Activated CD8-positive, alpha-beta T cell treated with anti-CD3 and anti-CD28 coated beads, Interleukin-2, amount 10 ng/mL, durations not matched to agents 7 days and 5 days (primary cell): ENCODE measurements at places on chromosomes 12 and 14. TPM values are rescaled to one million over a fixed set of nuclear protein-coding genes. Genes with fewer than 3 reads are reported as not detected.

ACSM4 gene
- total RNA-seq = not detected

TTC7B gene
- 5.3 TPM for total RNA-seq

DNA sequence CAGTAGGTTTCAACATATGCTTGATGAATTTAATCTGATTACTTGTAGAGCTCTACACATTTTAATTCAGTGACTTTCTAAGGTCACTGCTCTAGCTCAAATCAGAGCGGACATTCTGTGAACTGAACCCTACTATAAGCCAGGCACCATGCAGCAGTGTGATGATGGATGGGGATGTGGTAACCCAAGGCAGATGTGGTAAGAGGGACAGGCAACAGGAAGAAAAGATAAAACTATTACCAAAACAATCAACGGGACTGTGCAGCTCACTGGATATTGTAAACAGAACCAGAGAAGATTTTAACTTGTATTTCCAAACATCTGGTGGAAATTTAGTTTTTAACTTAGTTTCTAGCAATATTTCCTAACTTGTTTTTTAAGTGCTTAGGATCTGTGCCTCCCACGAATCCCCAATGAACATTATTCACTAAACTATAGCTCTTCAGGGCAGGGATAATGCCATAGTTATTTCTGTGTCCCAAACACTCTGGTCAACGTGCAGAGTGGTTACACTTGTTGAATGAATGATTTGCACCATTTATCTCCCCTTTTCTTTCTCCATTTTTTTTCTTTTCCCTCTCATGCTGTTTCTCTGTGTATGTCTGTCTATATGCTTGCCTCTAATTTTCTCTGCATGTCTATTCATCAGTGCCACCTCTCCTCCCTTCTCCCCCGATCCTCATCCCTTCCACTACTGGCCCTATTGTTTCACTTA is 3.0 kb downstream of the ERO1A start:
- H3K4me3 ChIP-seq = peak overlapping the region; percentile 51
- H3K36me3 ChIP-seq = peaks cover 55% of the 10 kb centered on the region
- peaks cover 64% of the 10 kb centered on the region for H3K4me1 ChIP-seq

DNA sequence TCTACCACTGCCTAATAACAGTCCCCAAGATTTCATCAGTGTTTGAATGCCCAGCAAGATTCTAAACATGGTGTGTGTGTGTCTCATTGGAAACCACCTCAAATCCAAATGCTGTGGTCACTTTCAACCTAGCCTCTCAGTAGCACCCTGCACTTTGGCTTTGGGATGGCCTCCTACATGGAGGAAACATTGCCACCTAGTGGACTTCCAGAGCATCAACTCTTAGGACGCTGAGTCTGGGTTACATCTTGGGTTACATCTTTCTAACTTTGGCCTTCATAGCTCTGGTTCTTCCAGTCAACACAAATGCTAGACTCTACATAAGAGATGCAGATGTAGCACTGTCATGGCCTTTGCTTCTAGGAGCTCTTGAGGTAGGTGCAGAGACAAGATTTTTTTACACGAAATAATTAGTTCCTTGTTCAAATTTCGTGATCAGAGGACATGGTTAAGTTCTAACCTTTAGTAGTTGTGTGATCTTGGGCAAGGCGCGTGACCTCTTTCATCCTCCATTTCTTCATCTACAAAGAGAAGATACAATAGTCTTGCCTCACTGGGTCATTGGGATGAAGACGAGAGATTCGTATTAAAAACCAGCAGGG is 113.5 kb upstream of the VASH1 start:
- H3K27me3 ChIP-seq = peaks cover 7% of the 10 kb centered on the region
- H3K4me1 ChIP-seq = no peaks in the 10 kb centered on the region
- H3K36me3 ChIP-seq = no peaks in the 10 kb centered on the region
- DNase-seq = peak; percentile 36
- H3K4me3 ChIP-seq = no peak overlapping the region

DNA sequence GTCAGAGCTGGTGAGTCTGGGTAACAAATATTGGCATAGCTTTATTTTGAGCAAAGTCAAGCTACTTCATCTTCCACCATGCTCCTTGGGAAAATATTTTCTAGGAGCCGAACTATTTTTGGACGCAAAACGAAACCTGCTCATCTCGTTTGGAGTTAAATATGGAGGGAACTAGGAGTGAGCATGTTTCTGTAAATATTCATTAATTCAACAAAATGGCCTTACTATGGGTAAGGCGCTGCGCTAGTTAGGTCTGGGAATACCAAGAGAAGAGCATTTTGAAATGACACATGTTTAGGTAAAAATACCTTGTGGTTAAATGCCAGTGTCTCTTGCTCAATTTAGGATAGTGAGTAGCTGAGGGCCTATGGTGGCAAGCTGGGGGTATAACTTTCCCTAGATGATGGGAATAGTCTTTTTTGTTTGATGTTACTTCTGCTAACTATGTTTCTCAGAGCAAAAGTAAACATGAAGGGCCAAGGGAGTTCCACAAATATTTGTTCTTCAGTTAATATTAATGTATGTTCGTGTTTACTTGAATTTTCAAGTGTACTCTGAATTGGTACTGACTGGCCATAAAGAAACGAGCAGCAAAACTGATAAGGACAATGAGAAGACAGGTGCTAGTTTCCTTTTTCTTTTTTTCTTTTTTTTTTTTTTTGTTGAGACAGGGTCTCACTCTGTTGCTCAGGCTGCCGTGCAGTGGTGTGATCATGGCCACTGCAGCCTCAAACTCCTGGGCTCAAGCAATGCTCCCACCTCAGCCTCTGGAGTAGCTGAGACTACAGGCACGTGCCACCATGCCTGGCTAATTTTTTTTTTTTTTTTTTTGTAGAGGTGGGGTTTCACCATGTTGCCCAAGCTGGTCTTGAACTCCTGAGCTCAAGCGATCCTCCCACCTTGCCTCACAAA is 77.7 kb downstream of the MAP1LC3B2 start:
- peaks cover 4% of the 10 kb centered on the region for H3K4me1 ChIP-seq
- peaks cover 18% of the 10 kb centered on the region for H3K27me3 ChIP-seq
- no peaks in the 10 kb centered on the region for H3K36me3 ChIP-seq
- no peak for DNase-seq
- no peak overlapping the region for H3K4me3 ChIP-seq
- H3K27ac ChIP-seq = no peak overlapping the region

- H3K27ac ChIP-seq = no peak overlapping the region
- peaks cover 11% of the 10 kb centered on the region for H3K4me1 ChIP-seq
- no peak overlapping the region for H3K4me3 ChIP-seq
- H3K36me3 ChIP-seq = peaks cover 14% of the 10 kb centered on the region
Observed at GRCh38 chr14:75044752-75045151, 6.5 kb downstream of the MLH3 start.

GRCh38 chr12:57126561-57126960 is 1.7 kb upstream of the LRP1 start:
- H3K27ac ChIP-seq = no peak overlapping the region
- no peak overlapping the region for H3K4me3 ChIP-seq
- H3K4me1 ChIP-seq = peaks cover 4% of the 10 kb centered on the region
- DNase-seq = no peak
- peaks cover 49% of the 10 kb centered on the region for H3K27me3 ChIP-seq
- no peaks in the 10 kb centered on the region for H3K36me3 ChIP-seq

- no peaks in the 10 kb centered on the region for H3K27me3 ChIP-seq
- peak overlapping the region; percentile 99 for H3K27ac ChIP-seq
- peaks cover 62% of the 10 kb centered on the region for H3K4me1 ChIP-seq
- H3K36me3 ChIP-seq = peaks cover 34% of the 10 kb centered on the region
Observed at GRCh38 chr14:75521415-75522199, 662 bp upstream of the BATF start.

- H3K4me1 ChIP-seq = no peaks in the 10 kb centered on the region
- DNase-seq = no peak
- no peak overlapping the region for H3K4me3 ChIP-seq
Observed at GRCh38 chr14:77882636-77883035, 82.7 kb downstream of the ADCK1 start.
